ENCODE measurements at places on chromosomes 1 and 21.

DNA sequence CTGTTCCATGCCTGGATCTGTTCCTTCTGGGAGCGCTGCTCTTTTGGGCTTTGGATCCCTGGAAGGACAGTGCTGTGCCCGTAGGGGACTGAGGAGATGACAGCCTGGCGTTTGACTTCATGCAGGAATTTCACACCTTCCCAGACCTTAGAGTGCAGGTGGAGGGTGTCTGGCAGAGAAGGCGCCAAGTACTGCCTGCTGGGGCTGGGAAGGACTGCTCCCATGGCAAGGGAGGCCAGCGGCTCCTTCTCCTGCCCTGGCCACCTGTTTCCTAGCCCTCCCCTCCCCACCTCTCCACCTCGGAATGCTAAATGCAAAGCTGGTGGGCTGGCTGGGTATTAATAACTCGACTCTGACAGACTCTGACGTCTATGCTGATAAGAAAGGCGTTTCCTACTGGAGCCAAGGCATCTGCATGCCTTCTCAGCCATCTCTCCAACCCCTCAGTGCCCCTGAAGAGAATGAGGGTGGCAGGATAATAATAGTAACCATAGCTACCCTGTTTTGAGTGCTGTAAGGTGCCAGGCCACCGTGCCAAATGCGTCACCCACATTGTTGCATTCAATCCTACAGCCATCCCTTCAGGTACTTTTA, 17.5 kb upstream of the PDIK1L start:
- DNase-seq, result no peak

GRCh38 chr1:228256626-228257375, 49.0 kb downstream of the OBSCN start:
- no peak for DNase-seq

- DNase-seq, result no peak
Measured at GRCh38 chr1:184210862-184211261, 159.3 kb downstream of the TSEN15 start.

DNA sequence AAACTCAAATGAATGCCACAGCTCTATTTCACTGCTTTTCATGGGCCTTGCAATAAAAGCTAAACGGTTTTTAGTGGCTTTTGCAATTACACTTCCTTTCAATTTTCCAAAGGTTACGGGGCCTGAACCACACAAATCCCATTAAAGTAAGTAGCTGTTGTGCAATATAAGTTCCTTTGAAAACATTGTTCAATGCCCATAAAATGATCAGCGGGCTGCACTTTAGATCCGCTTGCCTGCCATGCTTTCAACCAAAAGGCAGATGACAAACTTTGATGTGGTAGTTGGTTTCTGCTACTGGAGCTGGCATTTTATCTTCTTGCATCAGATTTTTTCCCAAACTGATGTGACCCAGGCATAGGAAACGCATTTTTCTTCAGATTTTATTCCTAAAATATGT, 50.2 kb downstream of the PRRX1 start:
- no peak for DNase-seq

Measured in T-helper 1 cell (primary cell).